ENCODE measurements at places on chromosomes 13 and 19.
A peak's percentile ranks its signal among the peaks of the same experiment; 100 is the strongest.

DNA sequence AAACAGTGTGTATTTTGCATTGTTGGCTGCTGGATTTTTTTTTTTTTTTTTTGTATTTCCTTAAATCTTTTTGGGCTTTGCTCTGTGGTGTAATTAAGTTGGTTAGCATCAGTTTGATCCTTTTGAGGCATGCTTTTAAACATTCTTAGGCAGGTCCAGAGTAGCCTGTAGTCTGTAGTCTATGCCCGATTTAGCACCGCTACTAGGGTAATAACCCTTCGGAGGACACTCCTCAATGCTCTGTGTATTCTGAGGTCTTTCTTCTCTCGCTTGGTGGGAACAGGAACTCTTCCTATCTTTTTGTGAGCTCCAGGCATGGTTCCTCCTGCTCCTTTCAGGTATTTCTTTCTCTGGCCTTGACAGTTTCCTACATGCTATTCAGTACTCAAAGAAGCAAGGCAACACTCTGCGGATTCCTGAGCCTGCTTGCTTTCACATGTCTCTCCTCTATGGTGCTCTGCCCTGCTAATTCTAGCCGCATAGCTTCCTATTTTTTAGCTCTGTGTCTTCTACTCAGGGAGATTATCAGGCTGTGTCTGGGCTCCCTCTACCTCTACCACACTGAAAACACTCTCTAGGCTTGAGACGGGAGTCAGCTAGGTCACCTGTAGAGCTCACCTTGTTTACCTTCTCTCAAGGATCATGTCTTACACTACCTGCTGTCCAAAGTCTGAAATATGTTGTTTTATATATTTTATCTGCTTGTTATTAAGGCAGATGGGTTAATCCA, 195.1 kb downstream of the NDFIP2 start:
- DNase-seq, result no peak

DNA sequence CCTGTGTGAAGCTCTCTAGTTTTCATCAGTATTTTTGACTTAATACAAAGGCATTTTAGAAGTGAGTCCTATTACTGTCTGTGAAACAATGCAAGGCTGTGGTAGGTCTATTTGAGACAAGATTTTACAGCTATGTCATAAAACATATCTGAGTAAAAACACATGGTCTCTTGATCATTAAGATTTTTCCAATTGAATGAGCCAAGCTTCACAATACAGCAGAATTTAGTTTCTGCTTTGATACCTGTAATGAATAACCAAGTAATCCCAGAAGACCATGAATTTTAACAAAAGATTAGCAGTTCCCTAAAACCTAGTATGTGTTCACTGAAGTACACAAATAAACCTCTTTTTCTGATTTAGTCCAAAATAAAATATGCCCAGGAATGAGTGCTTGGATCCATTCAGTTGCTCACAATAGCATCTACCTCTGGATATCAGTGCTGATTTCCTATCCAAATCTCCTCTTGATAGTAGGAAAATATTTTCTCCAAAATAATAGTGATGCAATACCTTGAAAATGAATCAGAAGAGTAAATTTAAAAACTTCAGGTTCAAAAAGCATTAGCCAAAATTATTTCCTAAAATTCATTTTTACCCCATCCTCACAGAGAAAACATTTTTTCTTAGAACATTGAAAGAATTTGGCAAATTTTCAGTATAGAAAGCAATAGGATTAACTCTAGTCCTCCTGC, 533.5 kb upstream of the SGCG start:
- DNase-seq, result no peak

DNA sequence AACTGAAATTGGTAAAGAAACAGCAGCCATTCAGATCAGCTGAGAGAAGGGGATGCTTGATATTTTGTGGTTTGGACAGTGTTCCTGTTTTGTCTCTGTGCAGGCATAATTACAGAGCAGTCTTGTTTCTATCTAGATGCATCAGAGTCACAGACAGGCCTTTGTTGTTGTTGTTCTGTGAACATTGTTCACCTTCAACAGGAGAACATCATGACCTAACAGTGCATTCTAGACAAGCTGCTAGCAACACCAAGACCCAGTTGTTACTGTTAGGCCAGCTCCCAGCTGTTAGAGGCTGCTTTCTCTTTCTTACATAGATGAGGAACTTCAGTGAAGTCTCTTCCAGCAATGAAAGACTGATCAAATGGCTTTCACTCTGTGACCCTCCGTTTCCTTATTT, 8.5 kb upstream of the LSR start:
- DNase-seq, result no peak

- no peak for DNase-seq
These were observed 420.5 kb downstream of the FGF9 start for GRCh38 chr13:22091222-22091970.

DNA sequence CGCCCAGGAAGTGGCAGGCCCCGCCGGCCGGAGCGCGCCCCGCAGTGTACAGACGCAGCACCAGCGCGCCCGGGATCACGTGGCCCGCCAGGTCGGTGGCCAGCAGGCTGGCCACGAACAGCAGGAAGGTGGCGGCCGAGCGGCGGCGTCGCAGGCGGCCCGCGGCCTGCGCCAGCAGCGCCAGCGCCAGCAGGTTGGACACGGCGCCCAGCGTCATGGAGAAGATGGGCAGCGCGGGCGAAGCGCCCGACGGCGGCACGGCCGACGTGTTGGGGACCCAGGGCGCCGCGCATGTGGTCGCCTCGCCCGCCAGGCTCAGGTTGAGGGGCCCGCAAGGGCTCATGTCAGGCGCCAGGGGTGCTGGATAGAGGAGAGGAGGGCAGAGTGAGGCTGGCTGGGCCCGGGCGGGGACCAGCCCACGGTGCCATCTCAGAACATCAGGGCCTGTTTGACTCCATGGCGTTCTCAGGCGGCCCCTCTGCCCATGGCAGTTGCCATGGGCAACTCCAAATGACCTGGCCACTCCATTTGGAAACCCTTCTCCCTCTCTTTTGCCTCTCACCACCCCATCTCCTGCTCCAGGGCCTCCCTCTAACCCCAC, 1.1 kb downstream of the PTGER1 start:
- DNase-seq, result no peak

- peak; percentile 27 for DNase-seq
These were observed 124.2 kb downstream of the TBC1D4 start for GRCh38 chr13:75357576-75358289.

DNA sequence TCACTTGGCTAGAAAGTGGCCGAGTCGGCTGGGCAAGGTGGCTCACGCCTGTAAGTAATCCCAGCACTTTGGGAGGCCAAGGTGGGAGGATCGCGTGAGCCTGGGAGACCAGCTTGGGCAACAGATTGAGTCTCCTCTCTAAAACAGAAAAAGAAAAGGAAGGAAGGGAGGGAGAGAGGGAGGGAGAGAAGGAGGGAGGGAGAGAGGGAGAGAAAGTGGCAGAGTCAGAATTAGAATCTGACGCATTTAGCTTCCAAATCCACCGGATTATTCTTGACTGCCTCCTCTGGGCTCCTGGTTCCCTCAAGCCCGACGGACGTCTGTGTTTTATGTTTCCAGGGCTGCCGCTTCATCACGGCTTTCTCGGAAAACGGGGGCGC, 22.5 kb downstream of the LRFN3 start:
- DNase-seq, result no peak

GRCh38 chr19:35751839-35752745, 3.7 kb downstream of the LIN37 start:
- DNase-seq, result no peak

DNA sequence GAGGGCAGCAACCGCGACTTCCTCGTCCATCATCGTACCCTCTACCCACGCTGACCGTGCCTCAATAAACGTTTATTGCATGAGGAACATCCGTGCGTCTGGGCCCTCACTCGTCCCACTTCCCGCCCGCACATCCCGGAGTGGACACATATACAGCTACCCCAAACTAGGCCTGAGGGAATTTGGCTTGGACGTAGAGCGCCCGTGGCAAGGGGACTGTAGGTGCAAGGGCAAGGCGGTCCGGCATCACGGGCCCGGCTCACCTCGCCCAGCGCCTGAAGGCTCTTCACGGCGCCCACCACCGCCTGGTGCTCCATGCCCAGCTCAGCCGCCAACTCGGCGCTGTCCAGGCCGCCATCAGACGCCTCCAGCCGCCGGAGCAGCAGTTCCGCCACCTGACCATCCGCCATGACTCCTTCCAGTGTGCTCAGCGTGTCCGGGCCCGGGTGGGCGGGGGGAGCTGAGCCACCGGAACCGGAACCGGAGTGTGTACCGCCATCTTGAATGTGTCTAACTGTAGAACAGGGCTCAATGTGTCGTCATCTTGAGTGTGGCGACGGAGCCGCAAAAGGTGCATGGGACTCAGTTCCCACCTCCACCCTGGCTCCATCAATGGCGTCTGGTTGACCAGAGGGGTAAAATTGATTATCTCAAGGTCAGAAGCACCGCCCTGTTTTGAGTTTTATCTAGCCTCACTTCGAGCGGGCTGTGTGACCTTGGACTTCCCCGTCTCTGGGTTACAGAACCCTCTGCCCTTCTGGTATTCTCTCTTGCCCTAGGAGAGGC, at the start of gene FARSA:
TSS of gene FARSA (minus strand) at position 425 of the 786 bp plus-strand sequence. CDS start at position 410, 15 bp downstream.
- DNase-seq, result peak; percentile 94

GRCh38 chr19:1103132-1103707, 574 bp upstream of the GPX4 start:
- no peak for DNase-seq

- DNase-seq, result no peak
These were observed 64.3 kb downstream of the CACNA1A start for GRCh38 chr19:13441810-13442512.

DNA sequence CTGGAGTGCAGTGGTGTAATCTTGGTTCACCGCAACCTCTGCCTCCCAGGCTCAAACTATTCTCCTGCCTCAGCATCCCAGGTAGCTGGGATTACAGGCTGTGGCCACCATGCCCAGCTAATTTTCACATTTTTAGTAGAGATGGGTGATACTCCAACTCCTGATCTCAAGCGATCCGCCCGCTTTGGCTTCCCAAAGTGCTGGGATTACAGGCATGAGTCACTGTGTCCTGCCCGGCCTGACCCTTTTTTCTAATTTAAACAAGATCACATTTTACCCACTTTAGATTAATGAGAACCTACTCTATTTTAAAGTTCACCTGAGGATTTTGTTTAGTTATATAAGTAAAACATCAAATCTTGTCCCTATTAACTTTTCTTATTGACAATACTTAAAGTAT, 91.8 kb upstream of the POSTN start:
- DNase-seq, result no peak

DNA sequence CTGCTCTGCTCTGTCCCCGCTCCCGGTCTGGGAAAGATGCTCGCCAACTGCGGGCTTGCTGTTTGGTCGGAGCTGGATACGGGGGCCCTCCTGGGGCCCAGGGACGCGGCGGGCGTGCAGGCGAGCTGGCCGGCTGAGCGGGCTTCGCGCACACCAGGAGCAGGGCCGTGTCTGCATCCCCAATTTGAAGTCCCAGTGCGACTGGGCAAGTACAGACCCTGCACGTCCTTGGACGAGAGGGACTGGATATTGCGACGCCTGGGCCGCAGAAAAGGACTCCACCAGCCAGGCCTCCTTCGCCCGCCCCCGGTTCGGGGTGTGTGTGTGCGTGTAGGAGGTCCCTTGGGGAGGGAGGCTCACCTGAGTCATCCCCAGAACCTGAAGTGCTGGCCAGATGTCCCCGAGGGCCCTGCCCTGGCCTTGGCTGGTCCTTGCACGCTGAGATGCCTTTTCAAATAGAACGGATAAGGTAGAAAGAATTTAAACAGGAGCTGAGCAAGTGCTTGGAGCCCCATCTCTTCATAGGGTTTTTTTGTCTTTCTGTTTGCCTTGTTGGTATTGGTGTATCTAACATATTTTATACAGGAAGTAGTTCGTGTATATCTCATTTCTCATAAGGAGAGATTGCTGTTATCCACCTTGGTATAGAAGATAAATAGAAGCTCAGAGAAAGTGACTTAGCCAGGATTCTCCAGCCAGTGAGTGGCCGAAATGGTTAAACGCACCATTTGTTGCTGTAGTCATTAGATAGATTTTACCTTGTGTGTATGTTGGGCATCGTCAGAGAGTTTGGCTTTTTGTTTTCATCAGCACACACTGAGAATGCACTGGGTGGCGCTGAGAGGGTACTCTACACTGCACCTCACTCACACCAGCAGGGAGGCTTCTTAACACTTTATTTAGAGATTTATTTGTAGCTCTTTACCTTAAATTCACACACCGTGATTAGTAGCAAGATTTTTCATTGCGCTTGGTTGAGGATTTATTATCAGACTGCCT, 1.1 kb downstream of the NAXD start:
- no peak for DNase-seq

DNA sequence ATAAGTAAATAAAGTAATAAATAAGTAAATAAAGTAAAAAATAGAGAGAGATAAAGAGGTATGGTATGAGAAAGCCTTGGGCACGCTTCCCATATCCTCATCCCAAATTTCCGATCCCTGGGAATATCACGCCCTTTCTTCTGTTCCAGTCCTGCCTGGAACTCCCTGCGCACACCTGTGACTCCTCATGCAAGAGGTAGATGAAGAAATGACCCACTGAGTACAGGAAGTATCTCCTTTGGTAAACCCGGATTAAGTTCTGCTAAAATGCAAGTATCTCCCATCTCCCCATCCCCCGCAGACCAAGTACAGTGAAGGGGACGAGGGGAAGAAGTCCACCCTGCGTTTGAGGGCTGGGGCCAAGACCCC, 399 bp upstream of the ZNF136 start:
- DNase-seq, result no peak

DNA sequence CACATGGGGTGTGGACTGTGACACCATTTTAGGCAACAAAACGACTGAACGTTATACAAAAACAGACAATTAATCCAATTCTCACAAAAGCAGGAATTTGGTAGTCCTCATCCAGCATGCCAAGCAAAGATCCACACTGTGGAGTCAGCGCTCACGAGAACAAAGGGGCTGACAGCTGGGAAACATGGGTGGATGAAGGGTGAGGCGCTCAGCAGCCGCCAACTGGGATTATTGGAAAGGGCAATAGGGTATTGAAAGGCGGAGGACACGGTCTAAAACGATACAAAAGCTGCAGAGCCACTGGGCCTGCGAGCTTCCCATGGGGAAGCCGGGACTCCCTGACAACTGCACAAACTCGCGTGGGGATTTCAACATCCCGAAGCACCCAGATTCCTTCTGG, 4.7 kb upstream of the ZNF813 start:
- DNase-seq, result no peak

- no peak for DNase-seq
These were observed 110.8 kb downstream of the STOML3 start for GRCh38 chr13:38879786-38880185.

DNA sequence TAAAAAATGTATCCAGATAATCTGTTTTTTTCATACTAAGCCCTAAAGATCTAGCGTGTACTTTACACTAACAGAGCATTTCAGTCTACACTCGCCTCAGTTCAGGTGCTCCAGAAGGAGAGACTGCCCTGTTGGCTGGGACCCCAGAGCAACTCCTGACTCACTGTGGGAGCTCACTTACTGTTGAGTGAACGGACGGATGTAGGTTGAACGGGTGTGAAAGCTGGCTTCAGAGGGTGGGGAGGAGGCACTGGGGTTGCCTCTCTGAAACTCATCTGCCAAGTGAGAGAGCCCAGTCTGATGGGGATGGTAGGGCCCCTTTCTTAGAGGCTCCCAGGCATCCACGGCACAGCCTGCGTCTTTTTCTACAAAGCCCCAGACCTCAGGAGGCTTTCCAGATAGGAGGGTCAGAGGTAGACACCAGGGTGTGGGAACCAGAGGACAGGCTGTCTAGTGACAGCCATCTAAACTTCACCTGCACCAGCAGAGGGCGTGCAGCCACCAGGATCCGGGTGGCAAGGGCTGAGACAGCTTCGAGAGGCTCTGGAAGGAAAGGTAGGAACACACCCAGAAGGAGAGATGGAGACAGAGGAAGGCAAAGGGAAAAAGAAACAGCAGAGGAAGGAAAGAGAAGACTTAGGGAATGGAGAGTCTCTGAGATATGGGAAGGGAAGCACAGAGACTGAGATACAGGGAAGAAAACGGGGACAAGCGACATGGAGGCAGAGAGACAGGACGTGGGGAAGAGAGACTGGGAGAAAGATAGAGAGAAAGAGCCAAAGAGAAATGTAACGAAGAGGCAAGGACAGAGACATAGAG, 3.7 kb downstream of the KASH5 start:
- peak; percentile 87 for DNase-seq
